ENCODE measurements at places on chromosomes 5 and 9.

- DNase-seq: no peak
Measured at GRCh38 chr9:72476617-72477437, 44.6 kb upstream of the TMC1 start.

DNA sequence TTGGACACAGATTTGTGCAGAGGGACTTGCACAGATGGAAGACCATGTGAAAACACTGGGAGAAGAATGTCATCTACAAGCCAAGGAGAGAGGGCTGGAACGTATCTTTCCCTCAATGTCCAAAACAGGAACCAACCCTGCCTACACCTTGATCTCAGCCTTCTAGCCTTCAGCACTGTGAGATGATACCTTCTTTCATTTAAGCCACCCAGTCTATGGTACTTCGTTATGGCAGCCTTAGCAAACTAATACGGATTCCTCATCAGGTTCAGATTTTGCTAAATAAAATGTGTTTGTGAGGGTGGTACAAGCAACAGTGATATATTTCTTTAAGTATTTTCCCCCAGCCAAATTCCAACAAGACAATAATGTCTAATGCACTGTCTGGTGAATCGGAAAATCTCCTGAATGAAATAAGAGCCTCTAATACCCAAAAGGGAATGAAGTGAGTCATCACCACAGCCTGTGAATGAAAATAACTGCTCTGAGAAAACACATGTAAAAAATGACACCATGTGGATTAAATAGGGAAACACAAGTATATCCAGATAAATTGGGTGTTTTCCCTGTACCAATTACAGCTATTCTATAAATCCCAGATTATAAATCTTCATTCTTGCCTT is 182.8 kb upstream of the TARS1 start:
- peak; percentile 91 for DNase-seq

DNA sequence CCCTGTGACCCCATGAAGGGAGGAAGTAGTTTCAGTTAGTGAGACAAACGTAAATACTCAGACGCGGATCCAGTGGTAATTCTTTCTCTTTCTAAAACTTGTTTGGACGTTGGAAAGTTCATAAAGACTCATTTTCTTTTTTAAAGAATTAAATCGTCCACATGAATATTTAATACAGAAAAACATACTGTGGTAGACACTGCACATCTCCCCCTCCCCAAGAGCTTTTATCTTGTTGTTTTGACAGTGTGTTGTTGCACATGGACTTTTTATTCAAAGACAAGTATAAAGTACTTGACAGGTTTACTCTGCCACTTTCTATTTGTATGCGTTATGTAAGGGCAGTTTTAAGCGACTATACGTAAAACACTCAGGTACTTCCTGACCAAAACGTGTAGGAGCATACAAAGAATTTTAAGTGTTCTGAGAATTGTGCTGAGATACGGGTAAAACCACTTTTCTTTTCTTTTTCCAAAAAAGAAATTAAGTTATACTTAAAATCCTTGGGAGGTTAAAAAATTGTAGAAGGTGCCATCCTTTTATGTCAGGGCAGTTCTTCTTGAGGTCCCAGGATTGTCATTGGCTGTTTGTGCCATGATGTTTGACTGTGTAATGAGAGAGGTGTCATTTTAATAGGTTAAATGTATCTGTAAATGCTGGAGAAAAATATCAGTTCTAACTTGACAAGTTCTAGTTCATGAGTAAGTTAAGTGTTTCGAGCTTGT is 1.3 kb downstream of the NIPBL start:
- peak; percentile 19 for DNase-seq

- DNase-seq: no peak
Measured at GRCh38 chr9:122183501-122183900, 23.8 kb downstream of the MORN5 start.

DNA sequence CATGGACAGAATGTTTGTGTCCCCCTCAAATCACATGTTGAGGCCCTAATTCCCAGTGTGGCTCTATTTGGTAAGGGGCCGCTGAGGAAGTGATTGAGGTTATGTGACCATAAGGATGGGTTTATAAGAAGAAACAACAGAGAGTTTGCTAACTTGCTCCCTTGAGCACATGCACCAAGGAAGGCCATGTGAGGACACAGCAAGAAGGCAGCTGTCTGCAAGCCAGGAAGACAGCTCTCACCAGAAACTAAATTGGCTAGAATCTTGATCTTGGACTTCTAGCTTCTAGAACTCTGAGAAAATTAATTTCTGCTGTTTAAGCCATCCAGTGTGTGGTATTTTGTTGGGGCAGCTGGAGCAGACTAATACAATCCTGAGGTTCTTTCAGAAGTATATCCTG is 35.2 kb upstream of the CDC42SE2 start:
- DNase-seq: no peak

DNA sequence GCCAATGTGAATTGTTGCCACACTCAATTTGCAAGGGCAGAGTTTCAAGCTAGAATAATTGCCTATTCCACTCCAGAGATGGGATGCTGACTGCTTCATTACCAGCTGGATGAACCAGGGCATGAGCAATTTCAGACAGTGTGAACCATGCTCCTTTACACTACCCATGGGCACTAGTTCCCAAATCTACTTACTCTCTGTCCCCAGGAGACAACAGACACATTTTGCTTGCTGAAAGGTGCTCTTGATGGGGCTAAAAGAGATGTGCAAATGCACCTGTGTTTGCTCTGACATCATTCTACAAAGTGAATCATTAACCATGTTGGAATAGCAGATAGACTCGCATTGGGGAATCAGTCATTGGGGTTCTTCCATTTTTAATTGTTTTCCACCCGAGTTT is 522.3 kb upstream of the NUDT12 start:
- DNase-seq: no peak

GRCh38 chr5:157545610-157546310 is 29.8 kb downstream of the ADAM19 start:
- no peak for DNase-seq

GRCh38 chr9:91489361-91489899 is 65.8 kb upstream of the NFIL3 start:
- peak; percentile 34 for DNase-seq

GRCh38 chr9:108225149-108225800 is 630.5 kb downstream of the ACTL7B start:
- DNase-seq: peak; percentile 70

GRCh38 chr9:35930989-35931388 is 21.7 kb downstream of the SPAAR start:
- no peak for DNase-seq

DNA sequence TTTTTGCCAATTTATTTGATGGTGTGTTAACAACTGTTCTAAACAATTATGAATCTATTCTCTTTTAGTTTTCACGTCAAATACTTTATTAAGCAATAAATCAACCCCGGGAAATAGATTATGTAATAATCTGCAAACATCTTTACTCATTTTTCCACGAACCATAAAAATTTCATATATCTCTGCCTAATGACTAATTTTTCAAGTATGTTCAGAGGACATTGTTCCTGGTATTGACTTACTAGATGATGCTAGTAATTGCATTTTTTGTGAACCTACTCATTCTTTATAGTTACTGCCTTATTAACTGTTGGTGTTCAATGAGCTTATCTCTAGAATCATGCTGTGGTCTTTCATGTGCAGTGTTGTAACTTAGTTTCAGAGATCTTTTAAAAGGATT is 41.0 kb upstream of the FBN2 start:
- DNase-seq: no peak

DNA sequence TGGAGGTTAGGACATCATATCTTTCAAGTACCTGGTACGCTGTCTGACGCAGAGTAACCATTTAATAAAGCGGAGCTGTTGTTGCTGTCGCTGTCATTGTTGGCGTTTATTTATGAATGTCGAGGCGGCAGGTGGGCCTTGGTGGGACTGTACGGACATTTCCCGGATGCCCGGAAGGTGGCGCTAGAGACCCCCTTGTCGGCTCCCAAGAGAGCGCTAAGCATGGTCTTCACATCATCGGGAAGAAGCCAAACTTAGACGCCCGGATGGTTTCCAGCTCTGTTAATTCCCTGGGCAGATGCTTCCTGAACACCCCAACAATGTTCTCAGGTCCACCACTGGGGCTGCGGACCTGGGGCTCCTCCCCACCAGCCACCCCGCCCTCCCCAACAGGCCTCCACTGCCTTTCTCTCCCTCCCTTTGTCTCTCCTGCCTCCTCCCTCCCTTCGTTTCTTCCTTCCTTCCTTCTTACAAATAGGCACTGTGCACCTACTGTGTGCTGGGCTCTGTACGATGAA is 54.1 kb downstream of the DUSP1 start:
- DNase-seq: peak; percentile 89

DNA sequence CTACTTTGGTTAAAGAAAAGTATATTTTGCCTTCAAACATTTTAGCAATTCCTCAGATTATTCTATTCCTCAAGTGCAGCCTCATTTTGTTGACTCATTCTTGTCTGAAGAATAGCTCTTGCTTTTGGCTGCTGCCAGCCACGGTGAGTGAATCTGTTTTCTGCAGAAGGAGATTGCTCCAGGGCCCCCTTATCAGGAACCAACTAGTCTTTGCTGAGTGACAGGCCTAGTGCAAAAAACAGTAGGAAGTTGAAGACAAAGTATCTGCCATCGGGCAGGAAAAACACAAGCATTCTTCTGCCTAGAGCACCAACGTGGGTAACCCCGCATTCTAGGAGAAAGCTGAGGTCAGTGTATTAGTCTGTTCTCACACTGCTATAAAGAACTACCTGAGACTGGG is 42.3 kb downstream of the ZNF883 start:
- no peak for DNase-seq

DNA sequence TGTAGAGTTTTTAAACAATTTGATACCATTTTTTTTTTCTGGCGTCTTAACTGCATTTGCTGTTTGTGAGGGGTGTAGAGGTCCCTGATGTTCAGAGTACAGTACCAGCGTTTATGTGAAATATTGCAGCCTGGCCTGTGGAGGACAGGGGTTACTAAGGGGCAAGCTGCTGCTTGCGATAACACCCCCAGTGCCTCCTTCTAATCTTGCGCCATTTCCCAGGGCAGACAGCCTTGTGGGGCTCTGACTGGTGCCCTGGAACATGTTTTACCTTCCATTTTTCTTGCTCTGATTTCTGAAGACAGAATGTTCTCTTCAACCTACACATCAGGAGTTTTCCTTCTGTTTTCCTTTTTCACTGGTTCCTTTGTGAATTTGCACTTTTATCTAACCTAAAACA is 142.9 kb downstream of the DOCK8 start:
- DNase-seq: no peak

DNA sequence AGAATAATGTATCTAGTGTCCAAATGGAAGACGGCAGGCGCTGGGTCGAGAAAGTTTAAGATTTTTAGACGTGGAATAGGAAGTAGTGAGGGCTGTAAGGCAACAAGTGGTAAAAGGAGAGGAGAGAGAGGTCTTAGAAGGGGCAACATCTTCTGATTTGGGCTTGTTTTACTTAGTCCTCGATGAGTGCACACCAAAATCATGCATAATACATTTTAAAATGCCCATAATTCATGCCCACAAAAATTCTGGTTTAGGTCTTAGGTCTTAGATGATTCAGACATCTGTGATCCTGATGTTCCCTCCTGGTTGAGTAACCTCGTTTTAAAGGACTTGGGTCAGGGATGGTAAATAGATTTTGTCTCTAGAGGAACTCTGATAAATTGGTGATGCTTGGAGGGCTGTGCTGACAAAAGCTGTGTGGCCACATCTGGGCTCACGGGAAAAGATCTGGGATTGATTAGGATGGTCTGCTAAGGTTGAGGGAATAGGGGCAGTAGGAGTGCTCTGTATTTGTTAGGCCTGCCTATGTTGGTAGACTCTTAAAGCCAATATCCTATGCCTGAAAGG is 476.3 kb downstream of the CCDC171 start:
- no peak for DNase-seq

GRCh38 chr5:131005963-131006684 is 158.9 kb downstream of the HINT1 start:
- no peak for DNase-seq

DNA sequence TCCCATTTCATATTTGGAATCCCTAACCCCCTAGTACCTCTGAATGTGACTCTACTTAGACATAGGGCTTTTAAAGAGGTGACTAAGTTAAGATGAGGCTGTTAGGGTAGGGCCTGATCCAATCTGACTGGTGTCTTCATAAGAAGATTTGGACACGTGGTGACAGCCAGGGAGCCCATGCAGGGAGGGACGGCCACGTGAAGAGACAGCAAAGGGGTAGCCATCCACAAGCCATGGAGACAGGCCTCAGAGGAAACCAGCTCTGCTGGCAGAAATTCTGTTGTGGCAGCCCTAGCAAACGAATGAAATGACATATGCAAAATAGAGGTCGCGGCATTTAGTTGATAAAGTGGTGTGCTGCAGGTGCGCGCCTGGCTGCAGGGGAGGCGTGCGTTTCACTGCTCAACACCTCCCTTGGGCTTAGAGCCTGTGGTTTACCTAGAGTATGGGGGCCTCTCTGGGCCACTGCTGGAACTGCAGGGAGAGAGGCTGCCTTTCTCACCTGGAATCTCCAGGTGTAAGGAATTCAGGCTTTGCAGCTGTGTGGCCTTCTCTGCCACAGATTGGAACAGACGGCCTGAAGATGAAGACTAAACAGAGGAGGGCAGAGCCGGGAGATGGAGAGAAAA is 7.1 kb upstream of the AFAP1L1 start:
- DNase-seq: no peak

DNA sequence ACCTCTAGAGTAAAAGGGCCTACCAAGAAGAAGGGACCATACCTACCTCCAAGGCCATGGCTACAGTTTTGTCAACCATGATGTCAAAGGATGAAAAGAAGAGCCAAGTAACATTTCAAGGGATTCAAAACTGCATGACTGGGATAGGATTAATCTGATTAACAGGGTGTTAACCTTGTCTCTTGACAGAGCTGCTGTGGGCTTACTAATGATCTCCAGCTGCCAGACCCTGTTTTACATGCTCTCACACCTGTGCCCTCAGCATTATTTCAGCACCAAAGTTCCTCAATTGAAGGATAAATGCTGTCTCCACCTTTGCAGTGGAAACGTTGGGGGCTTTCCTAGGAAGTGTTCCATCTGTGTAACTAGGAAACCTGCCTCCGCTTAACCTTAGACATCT is 78.3 kb downstream of the DMAC1 start:
- no peak for DNase-seq

DNA sequence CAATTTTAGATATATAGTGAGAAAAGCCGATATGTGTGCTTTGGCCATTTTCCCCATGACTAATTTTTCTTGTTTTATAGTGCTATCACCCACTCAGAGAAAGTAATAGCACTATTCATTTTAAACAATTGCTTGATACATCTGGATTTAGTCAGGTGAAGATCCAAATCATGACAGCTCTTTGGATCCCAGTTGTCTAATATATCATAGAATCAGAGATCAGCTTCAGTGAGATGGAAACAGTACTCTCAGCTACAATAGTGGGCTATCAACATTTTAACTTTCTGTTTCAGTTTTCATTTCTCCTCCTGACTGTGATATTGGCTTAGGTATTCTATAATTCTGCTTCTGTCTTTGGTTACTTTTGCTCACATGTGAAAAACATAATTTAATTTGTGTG is 38.7 kb downstream of the VCAN start:
- DNase-seq: peak; percentile 44

Measured in muscle of back (tissue), 13 donors.